ENCODE measurements at places on chromosomes 5 and 9.
A peak's percentile ranks its signal among the peaks of the same experiment; 100 is the strongest.

GRCh38 chr5:106014262-106014661 is 1656.5 kb downstream of the EFNA5 start:
- DNase-seq = no peak

GRCh38 chr9:131503626-131504465 is 1.1 kb downstream of the POMT1 start:
- no peak for DNase-seq

DNA sequence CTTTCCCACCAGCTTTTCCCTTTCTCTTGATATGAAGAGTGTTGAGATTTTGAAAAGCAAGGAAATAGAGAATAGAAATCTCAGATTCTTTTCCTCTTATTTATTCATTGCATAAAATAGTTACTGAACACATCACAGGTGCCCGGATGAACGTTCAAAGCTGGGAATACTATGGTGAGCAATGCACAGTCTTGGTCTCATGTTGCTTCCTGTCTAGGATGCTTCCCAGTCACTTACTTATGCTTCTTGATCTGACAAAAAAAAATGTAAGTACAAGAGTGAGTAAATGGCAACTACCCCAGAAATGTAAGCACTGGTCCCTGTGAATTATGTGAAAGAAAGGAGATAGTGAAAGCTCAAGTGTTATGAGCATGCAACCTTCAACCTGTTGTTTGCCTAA is 153.5 kb upstream of the S1PR3 start:
- no peak for DNase-seq

- no peak for DNase-seq
Measured at GRCh38 chr9:76516871-76517270, 57.9 kb downstream of the GCNT1 start.

GRCh38 chr9:137069508-137070091 is 757 bp downstream of the SAPCD2 start:
- no peak for DNase-seq

GRCh38 chr9:21634951-21635350 is 152.8 kb upstream of the IFNE start:
- no peak for DNase-seq

- no peak for DNase-seq
Measured at GRCh38 chr9:31542384-31543055, 841.9 kb upstream of the ACO1 start.

DNA sequence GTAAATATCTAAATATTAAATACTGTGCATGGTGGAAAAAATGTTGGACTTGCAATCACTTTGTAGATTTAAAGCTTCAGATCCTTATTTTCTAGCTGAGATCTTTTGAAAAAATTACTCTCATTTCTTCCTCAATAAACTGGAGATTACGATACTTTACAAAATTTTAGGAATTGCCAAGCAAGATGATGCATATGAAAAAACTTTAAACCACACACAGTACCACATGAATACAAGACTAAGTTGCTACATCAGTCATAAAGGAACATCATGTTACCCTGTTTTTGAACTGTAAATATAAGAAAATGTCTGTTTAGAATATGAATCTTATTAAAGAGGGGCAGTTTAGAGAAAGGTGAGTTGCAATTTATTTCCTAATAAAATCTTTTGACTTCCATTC is 703.6 kb upstream of the NUDT12 start:
- no peak for DNase-seq

DNA sequence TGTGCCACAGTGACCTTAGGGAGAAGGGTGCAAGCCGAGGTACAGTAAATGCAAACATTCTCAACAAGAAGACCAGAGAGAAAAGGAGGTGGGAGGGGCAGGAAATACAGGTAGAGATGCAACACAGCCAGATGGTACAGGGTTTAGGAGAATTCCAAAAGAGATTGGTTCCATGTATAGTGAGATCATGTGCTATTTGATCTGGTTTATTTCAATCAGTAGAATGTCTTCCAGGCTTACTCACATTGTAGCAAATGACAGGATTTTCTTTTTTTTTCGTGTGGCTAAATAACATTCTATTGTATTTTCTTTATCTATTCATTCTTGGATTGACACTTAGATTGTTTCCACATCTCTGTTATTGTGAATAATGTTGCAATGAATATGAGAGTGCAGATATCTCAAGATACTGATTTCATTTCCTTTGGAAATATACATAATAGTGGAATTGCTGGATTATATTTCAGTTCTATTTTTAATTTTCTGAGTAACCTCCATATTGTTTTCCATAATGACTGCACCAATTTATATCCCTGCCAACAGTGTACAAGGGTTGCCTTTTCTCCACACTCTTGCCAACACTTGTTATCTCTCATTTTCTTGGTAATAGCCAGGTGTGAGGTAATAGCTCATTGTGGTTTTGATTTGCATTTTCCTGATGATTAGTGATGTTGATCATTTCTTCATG is 107.8 kb upstream of the GAS1 start:
- DNase-seq = no peak

DNA sequence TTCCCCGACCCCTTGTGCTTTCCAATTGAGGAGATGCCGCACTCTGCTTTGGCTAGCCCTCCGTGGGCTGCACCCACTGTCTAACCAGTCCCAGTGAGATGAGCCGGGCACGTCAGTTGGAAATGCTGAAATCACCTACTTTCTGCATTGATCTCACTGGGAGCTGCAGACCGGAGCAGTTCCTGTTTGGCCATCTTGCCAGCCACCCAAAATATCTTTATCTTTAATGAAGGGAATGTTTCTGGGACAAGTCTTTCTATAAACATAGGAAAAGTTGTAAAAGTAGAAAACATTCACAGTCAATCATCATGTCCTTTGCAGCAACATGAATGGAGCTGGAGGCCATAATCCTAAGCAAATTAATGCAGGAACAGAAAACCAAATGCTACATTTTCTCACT is 147.6 kb downstream of the RPS23 start:
- no peak for DNase-seq

DNA sequence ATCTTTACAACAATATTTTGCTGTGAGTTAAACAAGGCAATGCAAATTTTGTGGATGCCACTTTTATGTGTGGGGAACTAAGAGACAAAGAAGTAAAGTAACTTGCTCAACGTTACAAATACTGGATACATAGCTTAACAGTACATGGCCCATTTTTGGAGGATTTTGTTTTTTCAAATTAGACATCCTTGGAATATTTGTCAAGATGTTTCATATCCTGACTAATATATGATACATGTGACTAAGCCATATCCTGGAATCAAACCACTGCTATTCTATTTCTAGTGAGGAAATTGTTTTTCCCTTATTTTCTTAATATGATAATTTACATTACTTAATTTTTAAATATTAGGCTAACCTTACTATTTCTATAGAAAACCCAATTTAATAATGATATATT is 529.8 kb downstream of the DMRTA1 start:
- DNase-seq = no peak

- DNase-seq = no peak
Measured at GRCh38 chr5:41869151-41869723, 988 bp downstream of the OXCT1 start.

DNA sequence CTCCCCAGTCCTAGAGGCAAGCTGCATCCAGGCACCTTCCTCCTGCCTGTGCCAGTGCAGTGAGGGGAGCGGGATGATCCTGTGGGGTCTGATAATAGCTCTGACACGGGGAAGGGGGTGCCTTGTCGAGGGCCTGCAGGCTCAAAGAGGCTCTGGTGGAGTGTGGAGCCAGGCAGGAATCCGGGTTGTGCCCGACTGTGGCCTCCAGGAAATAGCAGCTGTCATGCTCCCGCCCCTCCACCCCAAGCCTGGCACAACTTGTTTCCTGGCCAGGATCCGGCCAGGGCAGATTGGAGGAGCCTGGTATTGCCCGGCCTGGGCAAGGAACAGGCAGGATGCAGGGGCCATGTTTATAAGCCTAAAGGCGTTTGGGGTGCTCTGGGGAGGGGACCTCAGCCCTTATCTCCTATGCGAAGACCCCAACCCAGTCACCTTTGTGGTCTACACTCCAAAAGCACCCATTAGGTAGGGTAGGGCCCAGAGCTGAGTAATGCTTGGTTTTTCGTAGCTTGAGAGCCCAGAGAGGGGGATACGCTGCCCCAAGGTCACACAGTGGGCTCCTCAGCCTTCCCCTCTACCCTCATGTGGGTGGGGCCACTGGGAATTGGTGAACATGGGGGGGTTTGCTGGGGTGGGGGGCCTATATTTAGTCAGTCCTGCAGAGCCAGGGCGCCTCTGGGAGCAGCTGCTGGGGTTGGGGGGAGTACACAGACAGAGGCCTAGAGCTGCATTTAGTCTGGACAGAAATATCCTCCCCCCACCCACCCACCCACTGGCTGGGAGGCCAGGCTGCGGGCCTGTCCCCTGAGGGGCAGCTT is 12.2 kb downstream of the CXXC5 start:
- no peak for DNase-seq

DNA sequence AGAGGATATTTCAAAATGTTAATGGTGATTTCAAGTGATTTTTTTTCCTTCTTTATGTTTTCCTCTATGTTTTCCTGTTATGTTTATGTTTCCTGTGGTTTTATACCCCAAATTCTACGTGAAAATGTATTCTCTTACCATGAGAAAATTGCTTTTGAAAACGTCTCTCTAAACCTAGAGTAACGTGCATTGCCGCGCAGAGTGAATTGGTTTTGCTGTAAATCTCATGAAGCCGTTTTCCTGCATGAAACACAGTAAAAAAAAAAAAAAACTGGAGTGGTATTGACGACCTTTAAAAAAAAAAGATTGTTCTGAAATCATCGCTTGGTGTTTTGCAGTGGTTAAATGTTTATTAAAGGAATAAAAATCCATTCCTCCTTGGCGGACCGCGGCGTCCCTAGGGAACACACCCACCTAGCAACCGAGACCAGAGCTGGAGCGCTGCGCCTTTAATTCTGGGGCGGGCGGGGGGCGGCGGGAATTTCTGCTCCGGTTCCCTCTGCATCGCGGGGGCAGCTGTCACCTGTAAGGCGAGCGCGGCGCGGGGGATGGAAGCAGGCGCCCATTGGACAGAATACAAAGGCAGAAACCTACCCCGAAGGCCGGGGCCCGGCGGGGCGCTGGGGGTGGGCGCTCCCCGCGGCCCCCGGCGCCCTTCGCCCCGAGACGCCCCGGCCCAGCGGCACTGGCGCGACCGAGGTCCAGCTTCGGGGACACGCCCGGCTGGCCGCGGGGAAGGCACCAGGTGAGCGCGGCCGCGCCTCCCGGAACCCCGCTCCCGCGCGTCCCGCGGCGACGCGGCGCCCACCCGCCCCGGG is at the start of gene SOWAHA:
SOWAHA (plus strand) TSS at position 522 of the 818 bp plus-strand sequence. CDS start 320 bp downstream, outside the sequence.
- DNase-seq = no peak

GRCh38 chr9:21506626-21507482 is 24.7 kb upstream of the IFNE start:
- peak; percentile 61 for DNase-seq

- DNase-seq = no peak
Measured at GRCh38 chr9:129994882-129995281, 48.1 kb downstream of the FNBP1 start.

- DNase-seq = no peak
Measured at GRCh38 chr9:134509281-134509680, 132.3 kb upstream of the COL5A1 start.

GRCh38 chr9:126559296-126559695 is 54.4 kb upstream of the LMX1B start:
- DNase-seq = no peak

DNA sequence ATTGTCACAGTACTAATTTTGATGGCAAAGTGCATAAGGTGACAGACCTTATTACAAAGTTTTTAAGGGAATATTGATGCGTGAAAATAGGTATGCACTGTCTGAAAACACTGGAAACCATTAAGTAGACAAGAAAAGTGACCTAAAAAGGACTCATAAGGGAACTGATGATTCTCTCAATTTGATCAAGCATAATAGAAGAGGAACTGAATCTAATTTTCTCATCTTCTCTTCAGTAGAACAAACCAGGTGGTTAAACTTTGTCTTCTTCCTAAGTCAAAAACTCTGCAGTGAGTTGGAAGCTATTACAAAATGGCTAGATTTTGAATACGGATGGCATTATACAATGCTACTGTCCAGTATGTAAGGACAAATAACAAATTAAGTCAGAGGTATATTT is 53.4 kb downstream of the RNF145 start:
- no peak for DNase-seq

DNA sequence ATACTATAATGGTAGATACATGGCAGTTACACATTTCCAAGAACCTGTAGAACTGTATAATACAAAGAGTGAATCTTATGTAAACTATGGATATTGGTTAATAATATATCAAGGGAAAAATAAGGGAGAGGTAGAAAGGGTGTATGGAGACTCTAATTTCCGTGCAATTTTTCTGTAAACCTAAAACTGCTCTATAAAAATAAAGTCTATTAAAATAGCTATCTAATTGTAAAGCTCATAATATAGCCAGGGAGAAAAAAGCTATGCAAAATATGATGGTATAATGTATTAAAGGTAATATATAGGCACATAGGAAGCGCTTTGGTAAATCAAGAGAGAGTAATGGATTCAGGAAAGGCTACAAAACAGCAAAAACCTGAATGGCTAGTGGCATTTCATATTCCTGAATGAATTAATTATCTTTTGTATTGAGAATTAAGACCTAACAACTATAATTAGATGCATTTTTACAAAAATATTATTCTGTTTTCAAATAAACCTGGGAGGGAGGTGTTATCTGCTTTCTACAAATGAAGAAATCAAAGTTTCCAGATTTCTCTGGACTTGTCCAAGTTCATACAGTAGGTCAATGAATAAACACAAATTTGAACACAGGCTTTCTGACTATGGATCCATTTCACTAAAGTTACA is 22.8 kb downstream of the ANXA1 start:
- no peak for DNase-seq
